ENCODE measurements at places on chromosomes 1 and 21.
A peak's percentile ranks its signal among the peaks of the same experiment; 100 is the strongest.

DNA sequence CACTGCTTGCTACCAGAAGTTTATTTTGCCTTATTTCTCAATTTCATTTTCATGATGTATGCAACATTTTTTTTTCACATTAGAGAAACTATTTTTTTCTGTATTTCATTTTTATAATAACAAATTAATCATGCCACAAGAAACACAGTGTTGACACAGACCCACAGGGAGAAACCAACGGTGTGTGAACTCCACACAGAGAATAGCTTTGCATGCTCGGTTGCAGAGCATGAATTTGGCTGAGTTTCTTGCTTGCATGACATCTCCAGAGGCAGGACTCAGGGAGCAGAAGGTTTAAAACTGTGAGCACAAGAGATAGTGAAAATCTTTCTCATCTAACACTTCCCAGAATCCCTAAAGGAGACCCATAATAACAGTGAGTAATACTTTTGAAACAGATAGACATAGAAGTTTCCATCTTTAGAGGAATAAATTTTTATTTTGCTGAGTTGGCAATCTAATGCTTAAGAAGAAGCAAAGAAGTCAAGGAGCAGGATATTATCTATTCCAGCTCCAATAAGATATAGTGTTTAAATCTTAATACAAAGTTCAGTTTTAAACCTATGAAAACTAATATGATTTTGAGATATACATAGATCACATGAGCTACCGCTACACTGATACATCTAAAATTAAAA, 890.9 kb downstream of the MRPL39 start:
- DNase-seq = no peak

DNA sequence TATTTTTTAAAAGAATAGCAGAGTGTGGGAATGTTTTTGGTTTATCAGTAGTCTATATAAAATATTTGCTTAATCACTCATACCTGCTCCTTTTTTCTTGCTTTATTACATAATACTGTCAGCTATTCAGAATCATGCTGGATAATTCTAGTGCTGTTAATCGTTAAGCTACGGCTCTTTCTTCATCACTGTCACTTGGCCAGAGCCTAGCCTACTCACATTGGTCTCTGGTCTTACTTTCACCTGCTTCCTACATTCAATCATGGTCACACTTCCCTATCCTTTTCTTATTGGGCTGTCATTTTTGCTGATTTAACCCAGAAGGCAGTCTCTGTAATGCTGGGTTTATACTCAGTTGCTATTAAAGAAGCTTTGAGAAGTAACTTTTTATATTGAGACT, 2.5 kb downstream of the KLHL20 start:
- no peak for DNase-seq

DNA sequence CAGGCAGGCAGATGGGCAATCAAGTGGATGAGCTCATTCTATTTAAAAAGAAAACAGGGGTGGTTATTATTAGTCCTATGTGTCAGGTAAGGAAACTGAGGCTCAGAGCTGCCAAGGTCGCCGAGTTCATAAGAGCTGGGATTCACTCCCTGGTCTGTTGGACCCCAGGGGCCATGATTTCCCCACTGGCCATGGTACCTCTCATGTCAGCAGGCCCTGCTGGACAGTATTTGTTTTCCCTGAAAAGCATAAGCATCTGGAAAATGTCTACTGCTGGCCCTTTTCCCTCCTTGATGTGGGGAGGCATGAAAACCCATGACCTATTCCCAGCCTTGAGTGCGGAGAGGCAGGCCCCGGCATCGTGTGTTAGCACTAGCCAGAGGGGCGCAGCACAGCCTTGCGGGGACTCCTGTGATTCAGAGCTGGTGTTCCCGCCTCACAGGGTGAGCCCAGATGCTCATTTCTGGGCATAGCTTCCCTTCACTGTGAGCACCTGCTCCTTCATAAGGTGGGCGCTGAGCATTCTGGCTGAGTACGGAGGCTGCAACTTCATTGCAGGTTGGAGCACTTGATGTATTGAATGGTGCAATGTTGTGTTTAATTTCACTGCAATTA, 617.5 kb downstream of the PTPRU start:
- no peak for DNase-seq

DNA sequence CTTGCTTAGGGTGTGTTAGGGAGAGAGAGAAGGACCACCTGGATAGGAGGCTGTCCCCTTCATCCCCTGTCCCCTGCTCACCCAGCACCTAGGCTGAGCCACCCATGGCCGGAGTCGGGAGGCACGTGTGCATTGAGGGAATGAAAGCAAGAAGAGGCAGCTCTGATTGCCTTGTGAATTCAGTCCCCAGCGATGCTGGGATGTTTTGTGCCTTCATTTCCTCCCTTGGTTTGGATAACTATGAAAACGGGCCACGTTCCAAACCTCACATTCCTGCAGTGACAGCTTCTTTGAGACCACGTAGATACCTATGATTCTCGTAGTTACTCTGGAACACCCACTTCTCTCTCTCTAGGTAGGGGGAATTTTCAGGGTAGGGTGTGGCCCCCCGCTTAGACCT, 67.1 kb downstream of the MAN1C1 start:
- no peak for DNase-seq

GRCh38 chr21:33324291-33325221, at the start of gene IFNAR1:
IFNAR1 (plus strand) TSS chr21:33324970; CDS start chr21:33325056, 86 bp downstream.
- DNase-seq = peak; percentile 97

GRCh38 chr1:211606914-211607753, 28.2 kb upstream of the SLC30A1 start:
- DNase-seq = no peak

DNA sequence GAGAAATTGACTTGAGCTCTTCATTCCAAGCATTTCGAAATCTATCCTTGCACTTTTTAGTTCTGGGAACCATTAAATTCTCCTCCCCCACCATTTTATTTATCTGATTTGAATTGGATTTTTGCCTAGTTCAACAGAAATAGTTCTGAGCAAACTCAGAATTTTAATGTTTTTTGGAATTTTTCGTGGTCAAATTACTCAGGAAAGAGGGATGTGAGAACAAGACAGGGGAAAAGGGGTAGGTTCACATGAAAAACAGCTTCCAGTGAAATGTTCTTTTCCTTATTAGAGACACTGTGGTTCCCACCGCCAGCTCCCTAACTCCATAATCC, 5.7 kb upstream of the ZNF697 start:
- DNase-seq = no peak

GRCh38 chr1:48442864-48443619, 29.0 kb downstream of the SPATA6 start:
- no peak for DNase-seq

GRCh38 chr1:25562101-25562927, 18.9 kb downstream of the LDLRAP1 start:
- DNase-seq = peak; percentile 58

GRCh38 chr1:66495495-66495894, 38.5 kb upstream of the SGIP1 start:
- DNase-seq = no peak

DNA sequence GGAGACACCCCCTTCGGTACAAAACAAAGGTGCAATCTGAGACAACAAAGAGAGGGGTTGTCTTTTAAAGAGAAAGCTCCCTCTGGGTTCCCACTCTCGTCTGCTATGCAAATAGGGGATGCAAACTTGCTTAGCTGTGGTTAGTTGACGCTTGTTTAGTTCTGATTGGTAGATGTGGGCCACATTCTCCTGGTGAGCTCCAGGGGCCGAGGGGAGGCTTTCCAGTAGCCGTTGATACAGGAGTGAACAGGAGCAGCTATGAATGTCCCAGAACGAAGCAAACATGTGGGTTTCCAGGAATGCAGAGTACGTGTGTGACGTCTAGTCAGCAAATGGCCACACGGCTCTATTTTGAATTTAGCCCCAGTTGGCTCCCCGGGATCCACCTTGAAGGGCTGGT, 14.7 kb downstream of the TFF2 start:
- DNase-seq = no peak

DNA sequence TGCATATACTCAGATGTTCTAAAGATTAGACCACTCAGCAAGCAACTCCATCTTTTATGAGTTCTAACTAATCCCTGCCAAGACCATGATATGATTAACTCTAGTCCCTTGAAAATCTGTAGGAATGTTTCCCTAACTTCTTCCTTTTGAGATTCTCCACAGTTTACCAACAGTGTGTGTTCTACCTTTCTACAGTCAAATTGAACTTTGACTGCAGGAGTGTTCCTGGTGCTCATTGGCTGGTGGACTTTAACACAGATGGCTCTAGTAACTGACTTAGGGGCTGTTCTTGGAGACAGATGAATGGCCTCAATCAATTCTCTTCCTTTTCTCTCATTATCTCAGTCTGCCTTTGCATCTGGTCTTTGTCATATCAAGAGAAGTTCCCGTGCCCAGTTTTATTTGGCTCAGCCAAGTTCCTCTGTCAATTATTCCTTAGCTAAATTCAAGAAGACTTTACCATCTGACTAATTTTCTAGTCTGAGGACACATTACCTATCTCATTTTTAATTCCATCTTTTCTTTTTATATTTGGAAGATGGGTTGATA, 643.9 kb upstream of the CAMK1G start:
- no peak for DNase-seq

DNA sequence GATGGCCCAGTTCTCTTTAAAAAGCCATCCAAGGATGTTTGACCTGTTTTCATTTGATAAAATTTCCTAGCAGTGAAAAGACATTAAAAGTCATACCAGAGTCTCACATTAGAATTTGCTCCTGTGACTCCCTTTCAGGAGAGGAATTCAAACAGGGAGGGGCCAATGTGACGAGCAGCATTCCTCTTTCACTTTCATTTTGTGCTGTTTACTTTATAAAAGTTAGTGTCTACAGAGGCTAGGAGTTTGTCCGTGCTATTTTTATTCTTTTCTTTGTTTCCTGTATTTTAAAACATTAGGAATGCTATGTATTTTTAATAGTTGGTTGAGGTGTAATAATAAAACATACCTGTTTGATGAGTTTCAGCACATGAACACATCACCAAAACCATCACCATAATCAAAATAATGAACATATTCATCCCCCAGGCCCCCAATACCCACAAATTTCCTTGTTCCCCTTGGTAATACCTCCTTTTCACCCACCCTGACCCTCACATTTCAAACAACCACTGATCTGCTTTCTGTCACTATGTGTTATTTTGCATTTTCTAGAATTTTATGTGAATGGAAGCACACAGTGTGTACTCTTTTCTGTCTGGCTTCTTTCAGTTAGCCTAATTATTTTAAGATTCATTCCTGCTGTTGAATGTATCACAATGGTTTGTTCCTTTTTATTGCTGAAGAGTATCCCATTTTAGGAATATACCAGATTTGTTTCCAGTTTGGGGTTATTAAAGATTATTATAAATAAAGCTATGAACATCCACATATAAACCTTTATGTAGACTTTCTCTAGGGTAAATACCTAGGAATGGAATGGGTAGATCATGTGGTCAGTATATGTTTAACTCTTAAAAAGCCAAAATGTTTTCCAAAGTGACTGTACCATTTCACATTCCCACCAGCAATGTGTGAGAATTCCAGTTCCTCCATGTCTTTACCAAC, 129.5 kb downstream of the TENT5C start:
- no peak for DNase-seq

- no peak for DNase-seq
These were observed 22.8 kb downstream of the INSL5 start for GRCh38 chr1:66778266-66778665.

- DNase-seq = no peak
These were observed 60.4 kb downstream of the ITPKB start for GRCh38 chr1:226678701-226679100.

DNA sequence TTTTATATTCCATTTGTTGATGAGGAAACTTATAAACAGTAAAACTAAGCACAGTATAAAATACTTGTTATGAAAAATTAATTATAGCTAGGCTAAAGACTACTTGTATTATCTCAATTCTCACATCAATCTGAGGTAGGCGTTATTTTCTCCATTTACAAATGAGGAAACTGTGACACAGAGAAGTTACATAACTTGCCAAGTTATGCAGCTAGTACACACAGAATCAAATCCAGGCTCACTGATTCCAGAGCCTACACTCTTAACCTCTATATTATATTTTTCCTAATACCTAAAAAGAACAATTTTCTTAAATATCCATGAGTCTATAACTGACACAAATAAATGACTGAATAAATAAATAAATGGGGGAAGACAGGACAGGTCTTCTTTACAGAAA, 11.2 kb upstream of the VPS45 start:
- no peak for DNase-seq

GRCh38 chr1:212641956-212642355, 33.4 kb downstream of the ATF3 start:
- DNase-seq = no peak

DNA sequence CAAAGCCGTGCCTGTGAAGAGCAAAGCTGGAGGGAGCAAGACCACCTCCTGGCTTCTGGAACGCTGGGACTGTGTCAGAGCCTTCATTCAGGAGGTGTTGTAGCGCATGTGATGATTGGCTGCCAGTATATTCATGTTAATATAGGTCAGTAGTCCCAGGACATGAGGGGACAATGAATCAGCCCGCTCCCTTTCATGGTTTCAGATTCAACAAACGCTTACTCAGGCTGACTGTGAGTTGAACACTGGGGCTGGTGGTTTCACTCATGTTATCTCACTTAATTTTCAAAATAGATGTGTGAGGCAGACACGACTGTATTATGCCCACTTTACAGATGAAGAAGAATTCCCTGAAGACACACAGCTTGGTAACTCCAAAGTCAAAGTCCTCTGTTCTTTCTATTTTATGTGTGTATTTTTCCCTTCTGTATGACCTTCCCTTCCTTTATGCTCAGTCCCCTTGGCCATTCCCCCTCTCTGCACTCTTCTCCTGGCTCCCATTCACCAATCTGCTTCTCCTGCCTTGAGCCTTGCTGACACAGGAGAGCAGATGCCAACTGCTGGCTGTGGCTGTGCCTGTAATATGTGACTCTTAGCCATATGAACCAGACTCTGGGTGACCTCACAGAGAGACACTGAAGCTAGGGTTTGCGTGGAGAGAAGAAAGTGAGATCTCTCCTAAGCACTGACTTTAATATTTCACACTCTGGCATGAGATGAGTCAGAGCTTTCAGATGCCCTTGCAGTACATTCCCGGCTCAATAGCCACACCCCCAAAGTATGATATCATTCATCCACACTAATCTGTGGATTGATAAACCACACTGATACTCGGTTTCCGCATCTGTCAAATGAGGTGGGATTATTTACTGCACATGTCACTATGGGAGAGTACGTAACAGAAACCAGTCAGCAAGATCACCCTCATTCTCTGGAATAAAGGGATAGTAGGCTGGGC, 31.4 kb upstream of the KIRREL1 start:
- no peak for DNase-seq

- DNase-seq = no peak
These were observed 181.2 kb upstream of the SNX7 start for GRCh38 chr1:98480271-98480670.

DNA sequence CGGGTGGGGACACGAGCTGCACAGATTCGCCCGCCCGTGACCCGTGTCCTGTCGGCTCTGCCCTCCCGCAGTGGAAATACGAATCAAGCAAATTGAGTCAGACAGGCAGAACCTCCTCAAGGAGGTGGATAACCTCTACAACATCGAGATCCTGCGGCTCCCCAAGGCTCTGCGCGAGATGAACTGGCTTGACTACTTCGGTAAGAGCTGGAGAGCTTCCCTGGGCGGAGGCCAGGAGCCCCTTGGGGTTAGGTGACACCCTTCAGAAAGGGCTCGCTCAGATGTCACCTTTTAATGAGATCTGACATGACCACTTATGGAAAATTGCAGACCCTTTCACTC, 489 bp downstream of the CDCA8 start:
- no peak for DNase-seq
